ENCODE measurements at places on chromosomes 12 and 14. TPM values are rescaled to one million over a fixed set of nuclear protein-coding genes. Genes with fewer than 3 reads are reported as not detected.

DNA sequence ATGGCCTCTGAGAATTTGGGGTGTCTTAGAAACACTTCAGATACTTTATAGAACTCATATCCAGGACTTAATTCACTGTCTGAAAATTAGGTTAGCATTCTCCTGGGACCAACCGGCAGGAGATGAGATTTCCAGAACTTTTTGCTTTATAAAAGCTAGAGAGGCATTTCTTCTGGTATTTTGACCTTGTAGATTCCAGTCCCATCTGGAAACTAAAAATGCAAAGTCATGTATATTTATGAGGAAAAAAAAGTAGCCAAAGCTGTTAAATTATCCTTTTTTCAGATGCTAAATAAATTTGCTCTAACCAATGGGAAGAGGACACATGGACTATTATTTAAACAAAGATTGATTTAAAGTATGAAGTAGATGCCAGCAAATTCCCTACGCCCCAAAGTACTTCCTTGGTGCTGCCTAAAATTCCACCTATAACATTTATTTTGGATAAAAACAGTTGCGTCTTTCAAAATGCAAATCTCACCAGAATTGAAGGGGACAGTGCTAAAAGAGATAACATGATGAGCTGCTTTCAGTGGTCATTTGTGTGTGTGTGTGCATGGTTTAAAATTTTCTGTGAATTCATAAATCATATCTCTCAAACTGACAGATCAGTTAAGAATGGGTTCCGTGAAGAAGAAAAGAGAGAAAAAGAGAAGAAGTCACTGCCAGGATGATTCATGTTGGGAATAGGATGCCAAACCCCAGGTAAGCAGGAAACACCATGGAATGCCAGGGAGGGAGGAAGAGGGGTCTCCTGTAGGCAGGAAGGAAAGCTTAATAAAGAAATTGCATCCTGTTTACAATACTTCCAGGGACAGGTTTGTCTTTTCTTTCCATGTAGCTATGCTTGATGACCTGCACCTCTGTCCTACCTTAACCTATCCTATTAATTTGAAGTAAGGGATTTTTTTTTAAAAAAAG is 97.7 kb upstream of the RGS6 start:
- no peak for DNase-seq

- no peak for DNase-seq
Observed at GRCh38 chr12:116879509-116880212, 1.6 kb downstream of the HRK start.

GRCh38 chr14:69464379-69464778 is 20.1 kb upstream of the PLEKHD1 start:
- DNase-seq = no peak

GRCh38 chr14:74982661-74983060 is 20.1 kb upstream of the EIF2B2 start:
- no peak for DNase-seq

- no peak for DNase-seq
Observed at GRCh38 chr12:58727521-58727920, 192.8 kb downstream of the LRIG3 start.

DNA sequence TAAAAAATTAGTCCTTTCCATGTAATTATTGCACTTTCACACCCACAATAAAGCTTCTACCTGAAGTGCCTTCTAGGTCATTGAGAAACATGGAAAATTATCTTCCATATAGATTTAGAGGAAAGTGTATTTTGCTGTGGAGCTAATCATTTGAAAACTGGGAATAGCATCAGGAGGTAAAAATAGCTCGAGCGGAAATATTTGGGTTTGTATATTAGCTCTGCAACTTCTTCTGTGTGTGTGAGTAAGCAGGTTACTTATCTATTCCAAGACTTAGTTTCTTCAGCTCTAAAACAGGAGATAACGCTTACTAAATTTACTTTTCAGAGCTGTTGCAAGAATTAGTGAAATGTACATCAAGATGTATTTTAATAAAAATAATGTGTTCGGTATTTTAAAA is 95.0 kb upstream of the MON2 start:
- no peak for DNase-seq

GRCh38 chr14:39876916-39877315 is 444.7 kb upstream of the FBXO33 start:
- no peak for DNase-seq

DNA sequence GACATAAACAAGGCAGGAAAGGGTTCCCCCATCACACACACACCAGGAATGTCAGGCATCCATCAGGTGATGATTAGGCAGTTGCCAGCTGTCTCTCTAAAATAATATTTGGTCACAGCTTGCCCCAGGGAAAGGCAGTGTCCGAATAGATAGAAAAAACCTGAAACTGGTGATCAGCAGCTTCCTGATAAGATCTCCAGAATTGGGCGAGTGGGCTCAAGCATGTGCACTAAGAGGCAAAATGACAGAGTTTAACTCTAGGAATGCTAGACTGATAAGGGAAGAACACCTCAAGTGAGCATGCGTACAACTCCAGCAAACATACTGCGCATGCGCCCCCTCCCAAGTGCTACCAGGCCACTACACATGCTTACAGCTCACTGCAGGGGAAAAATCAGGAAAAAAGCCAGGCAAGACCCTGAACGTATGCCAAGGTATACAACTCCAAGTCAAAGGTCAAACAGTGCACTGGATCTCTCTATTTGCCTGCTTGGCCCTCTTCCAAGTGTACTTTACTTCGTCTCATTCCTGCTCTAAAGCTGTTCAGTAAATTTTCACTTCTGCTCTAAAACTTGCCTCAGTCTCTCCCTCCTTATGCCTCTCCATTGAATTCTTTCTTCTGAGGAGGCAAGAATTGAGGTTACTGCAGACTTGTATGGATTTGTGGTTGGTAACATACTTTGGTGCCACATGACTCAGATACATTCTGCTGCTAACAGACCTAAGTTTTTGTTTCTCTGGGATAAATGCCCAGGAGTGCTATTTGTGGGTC is 73.5 kb upstream of the VASH1 start:
- DNase-seq = no peak

Gene PROX2
- not detected for total RNA-seq

Gene GLI1
- 2.1 TPM for total RNA-seq

Gene KCNA5
- total RNA-seq = not detected

Gene ALDH2
- 63.4 TPM for total RNA-seq

Gene LRP1-AS
- not detected for total RNA-seq

Gene RABGGTA
- total RNA-seq = 41.6 TPM

Gene FAM161B
- total RNA-seq = 11.1 TPM
